ENCODE measurements at places on chromosomes 5 and 9. TPM values are rescaled to one million over a fixed set of nuclear protein-coding genes. Genes with fewer than 3 reads are reported as not detected.

The ZNF367 gene
- 1.4 TPM for polyA plus RNA-seq

The OR2V1 gene
- not detected for polyA plus RNA-seq

The BAAT gene
- polyA plus RNA-seq: 0.71 TPM

The LECT2 gene
- polyA plus RNA-seq: not detected

The SEMA4D gene
- 7.2 TPM for polyA plus RNA-seq

The WDR38 gene
- not detected for polyA plus RNA-seq

The SPINK7 gene
- polyA plus RNA-seq: not detected

The PNPLA7 gene
- not detected for polyA plus RNA-seq

The GLRA1 gene
- 0.35 TPM for polyA plus RNA-seq

The F12 gene
- 1.3 TPM for polyA plus RNA-seq

The FGFR4 gene
- polyA plus RNA-seq: not detected

The KIF24 gene
- polyA plus RNA-seq: 0.23 TPM

The PCDHA7 gene
- polyA plus RNA-seq: 0.39 TPM

The ZNG1E gene
- 144 TPM for polyA plus RNA-seq

The UNC13B gene
- 6.6 TPM for polyA plus RNA-seq

The GMCL2 gene
- polyA plus RNA-seq: not detected

The MSX2 gene
- polyA plus RNA-seq: 1.5 TPM

The FRRS1L gene
- polyA plus RNA-seq: 37.6 TPM

The PHAX gene
- 144 TPM for polyA plus RNA-seq

The LCN15 gene
- polyA plus RNA-seq: not detected

The PTPDC1 gene
- polyA plus RNA-seq: 7.3 TPM

The MARVELD2 gene
- 0.66 TPM for polyA plus RNA-seq

The CCL27 gene
- polyA plus RNA-seq: 0.66 TPM

The GPX3 gene
- 2.3 TPM for polyA plus RNA-seq

The C9 gene
- polyA plus RNA-seq: 0.08 TPM

The PCA3 gene
- 3.6 TPM for polyA plus RNA-seq

The PIP5K1B gene
- polyA plus RNA-seq: 47.0 TPM

The TAS2R1 gene
- polyA plus RNA-seq: not detected

The SLC36A2 gene
- polyA plus RNA-seq: not detected

The PCDHB6 gene
- polyA plus RNA-seq: 1.4 TPM

The TLX3 gene
- not detected for polyA plus RNA-seq

The HMHB1 gene
- polyA plus RNA-seq: not detected

The PCDHGB1 gene
- polyA plus RNA-seq: not detected

The FAM120A gene
- 13.7 TPM for polyA plus RNA-seq

All from Purkinje cell (primary cell).